ENCODE measurements at places on chromosomes 4 and X. TPM values are rescaled to one million over a fixed set of nuclear protein-coding genes. Genes with fewer than 3 reads are reported as not detected.

ZDHHC15 gene
- 3.0 TPM for total RNA-seq

SPOCK3 gene
- total RNA-seq = 0.56 TPM

MAGED4 gene
- 143 TPM for total RNA-seq

NIPAL1 gene
- total RNA-seq = 0.68 TPM

XPNPEP2 gene
- 0.32 TPM for total RNA-seq

BEX2 gene
- 19.2 TPM for total RNA-seq

PNMA3 gene
- total RNA-seq = 9.8 TPM
